ENCODE measurements at places on chromosomes 5 and 9.
A peak's percentile ranks its signal among the peaks of the same experiment; 100 is the strongest.

GRCh38 chr5:2303431-2304100, 420.8 kb upstream of the IRX4 start:
- H3K4me1 ChIP-seq: peaks cover 6% of the 10 kb centered on the region
- DNase-seq: no peak
- no peaks in the 10 kb centered on the region for H3K36me3 ChIP-seq
- H3K27me3 ChIP-seq: peaks cover 47% of the 10 kb centered on the region

- H3K4me3 ChIP-seq: no peak overlapping the region
- DNase-seq: no peak
- no peaks in the 10 kb centered on the region for H3K36me3 ChIP-seq
- no peaks in the 10 kb centered on the region for H3K27me3 ChIP-seq
These were observed 518.3 kb upstream of the ITGA1 start for GRCh38 chr5:52269401-52269800.

- H3K4me3 ChIP-seq: no peak overlapping the region
- no peak overlapping the region for H3K27ac ChIP-seq
- no peaks in the 10 kb centered on the region for H3K36me3 ChIP-seq
- no peaks in the 10 kb centered on the region for H3K27me3 ChIP-seq
These were observed 25.8 kb upstream of the TPD52L3 start for GRCh38 chr9:6302417-6302816.

- H3K27ac ChIP-seq: peak overlapping the region; percentile 87
- H3K4me1 ChIP-seq: peaks cover 44% of the 10 kb centered on the region
- DNase-seq: no peak
- no peaks in the 10 kb centered on the region for H3K36me3 ChIP-seq
- no peak overlapping the region for H3K4me3 ChIP-seq
These were observed 25.2 kb downstream of the CYFIP2 start for GRCh38 chr5:157290981-157291711.

- H3K4me1 ChIP-seq: no peaks in the 10 kb centered on the region
- H3K4me3 ChIP-seq: no peak overlapping the region
- no peaks in the 10 kb centered on the region for H3K36me3 ChIP-seq
- DNase-seq: no peak
- H3K27ac ChIP-seq: no peak overlapping the region
These were observed 60.4 kb downstream of the TRIM36 start for GRCh38 chr5:115109356-115109755.

DNA sequence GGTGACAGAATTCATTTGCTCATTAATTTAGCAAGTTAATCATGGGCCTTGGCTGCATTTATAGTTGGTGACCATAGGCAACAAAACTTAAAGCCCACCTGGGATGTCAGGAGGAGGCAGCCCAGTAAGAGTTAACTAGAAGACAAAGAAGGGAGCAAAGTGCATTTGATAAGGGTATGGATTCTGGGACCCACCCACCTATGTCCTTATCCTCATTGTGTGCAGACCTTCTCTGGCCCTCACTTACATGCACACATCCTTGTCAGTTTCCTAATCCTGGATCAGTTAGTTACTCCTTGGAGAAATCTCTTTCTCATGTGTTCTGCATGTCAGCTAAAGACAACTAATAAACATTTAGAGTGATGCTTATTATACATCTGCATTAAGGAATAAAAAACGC, 24.6 kb downstream of the MEF2C start:
- peaks cover 38% of the 10 kb centered on the region for H3K4me1 ChIP-seq
- no peak overlapping the region for H3K27ac ChIP-seq
- no peaks in the 10 kb centered on the region for H3K27me3 ChIP-seq

DNA sequence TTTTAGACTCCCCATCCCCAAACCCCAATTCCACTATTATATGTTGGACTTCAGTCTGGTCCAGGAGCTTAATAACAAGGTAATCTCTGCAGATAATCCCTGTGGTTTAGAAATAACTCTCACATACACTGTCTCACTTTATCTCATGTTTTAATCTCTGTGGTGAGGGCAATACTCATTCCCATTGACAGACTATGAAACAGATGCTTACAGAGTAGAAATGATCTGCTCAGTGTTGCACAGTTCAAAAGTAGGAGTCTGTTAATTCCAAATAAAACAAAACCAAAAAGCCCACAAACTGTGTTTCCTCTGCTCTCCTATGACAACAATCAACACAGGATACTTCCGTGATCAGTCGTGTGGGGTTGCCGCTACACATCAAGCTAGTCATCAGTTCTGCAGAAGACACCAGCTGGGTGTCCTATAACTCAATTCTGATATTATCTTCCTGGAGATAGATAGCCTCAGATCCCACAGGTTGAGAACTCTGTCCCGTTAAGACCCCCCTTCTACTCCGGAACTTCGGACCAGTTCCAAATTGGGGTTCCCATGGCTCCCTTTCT, 26.3 kb upstream of the FANCC start:
- no peak overlapping the region for H3K27ac ChIP-seq
- H3K27me3 ChIP-seq: peaks cover 44% of the 10 kb centered on the region
- H3K4me1 ChIP-seq: peaks cover 1% of the 10 kb centered on the region

DNA sequence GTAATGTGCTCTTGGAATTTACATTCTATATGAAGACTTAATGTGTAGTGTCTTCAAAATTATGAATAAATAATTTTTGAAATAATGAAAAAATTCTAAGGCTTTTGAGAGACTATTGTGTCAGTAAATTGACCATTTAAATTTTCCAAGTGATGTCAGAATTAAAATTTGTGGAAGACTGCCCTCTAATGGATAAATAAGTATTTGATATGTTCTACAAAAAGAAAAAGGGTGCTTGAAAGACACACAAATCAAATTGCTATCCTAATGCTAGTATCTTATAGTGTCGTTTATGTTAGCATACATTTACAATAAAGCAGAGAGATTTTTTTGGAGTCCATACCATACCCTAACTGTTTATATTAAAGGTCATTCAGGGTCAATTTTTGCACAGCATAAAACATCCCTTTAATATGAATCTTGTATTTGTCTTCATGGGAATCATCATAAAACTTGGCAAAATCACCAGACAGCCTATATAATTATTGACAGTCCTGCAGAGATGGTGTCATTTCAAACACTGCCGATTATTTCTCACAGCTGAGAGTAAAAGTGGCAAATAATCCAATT, 120.8 kb upstream of the SLC27A6 start:
- H3K27me3 ChIP-seq: no peaks in the 10 kb centered on the region
- H3K36me3 ChIP-seq: no peaks in the 10 kb centered on the region
- H3K27ac ChIP-seq: no peak overlapping the region
- no peak overlapping the region for H3K4me3 ChIP-seq

DNA sequence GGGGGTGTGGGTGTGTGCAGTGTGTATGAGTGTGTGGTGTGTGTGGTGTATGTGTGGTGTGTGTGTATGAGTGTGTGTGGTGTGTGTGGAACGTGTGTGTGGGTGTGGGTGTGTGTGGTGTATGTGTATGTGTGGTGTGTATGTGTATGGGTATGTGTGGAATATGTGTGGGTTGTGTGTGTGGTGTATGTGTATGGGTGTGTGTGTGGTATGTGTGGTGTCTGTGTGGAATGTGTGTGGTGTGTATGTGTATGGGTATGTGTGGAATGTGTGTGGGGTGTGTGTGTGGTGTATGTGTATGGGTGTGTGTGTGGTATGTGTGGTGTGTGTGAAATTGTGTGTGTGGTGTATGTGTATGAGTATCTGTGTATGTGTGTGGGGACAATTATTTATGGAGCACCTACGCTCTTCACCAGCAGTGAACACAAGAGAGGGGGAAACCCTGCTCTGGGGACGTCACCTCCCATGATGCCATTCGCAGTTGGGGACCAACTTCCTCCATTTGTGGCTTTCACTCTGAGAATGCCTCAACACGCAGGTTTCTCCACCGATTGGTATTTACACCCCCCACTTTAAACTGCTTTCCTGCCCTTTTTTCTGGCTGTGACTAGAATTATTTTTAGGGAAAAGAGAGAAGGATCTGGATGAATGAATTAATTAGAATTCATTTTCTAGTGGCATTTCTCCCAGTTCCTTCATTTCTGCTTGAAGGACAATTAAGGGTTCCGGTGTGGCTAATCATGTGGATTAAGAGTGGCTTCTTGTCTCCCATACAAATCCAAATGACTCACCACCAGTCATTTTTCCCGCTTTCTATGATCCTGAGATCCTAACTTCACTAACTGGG, 238.1 kb downstream of the ROR2 start:
- no peaks in the 10 kb centered on the region for H3K36me3 ChIP-seq
- H3K4me3 ChIP-seq: no peak overlapping the region
- no peak overlapping the region for H3K27ac ChIP-seq
- H3K27me3 ChIP-seq: peaks cover 9% of the 10 kb centered on the region

- peak overlapping the region; percentile 96 for H3K4me3 ChIP-seq
- no peaks in the 10 kb centered on the region for H3K36me3 ChIP-seq
- H3K4me1 ChIP-seq: peaks cover 59% of the 10 kb centered on the region
- DNase-seq: peak; percentile 20
These were observed 86.5 kb upstream of the TNFAIP8 start for GRCh38 chr5:119269061-119269944.

GRCh38 chr5:162393534-162393933, 326.0 kb downstream of the GABRG2 start:
- H3K4me1 ChIP-seq: no peaks in the 10 kb centered on the region
- no peak overlapping the region for H3K27ac ChIP-seq
- DNase-seq: no peak
- no peak overlapping the region for H3K4me3 ChIP-seq

DNA sequence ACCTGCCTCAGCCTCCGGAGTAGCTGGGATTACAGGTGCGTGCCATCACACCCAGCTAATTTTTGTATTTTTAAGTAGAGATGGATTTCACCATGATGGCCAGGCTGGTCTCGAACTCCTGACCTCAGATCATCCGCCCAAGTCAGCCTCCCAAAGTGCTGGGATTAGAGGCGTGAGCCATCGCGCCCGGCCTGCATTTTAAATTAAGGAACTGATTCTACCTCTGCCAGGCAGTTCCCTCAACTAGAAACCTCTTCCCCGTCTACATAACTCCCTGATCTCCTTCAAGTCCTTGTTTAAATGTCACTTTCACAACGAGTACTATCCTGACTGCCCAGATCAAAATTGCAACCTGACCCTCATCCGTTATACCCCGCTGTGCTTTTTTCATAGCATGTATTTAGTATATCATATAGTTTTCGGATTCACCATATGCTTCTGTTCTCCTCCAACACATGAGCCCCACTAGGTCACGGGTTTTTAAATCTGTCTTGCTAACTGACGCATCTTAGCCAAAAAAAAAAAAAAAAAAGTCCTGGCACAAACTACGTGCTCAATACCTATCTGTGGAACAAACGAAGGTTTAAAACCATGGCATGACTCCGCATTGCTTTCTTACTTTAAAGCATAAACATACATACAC, 858 bp upstream of the SOWAHA start:
- H3K4me3 ChIP-seq: peak overlapping the region; percentile 66
- no peak for DNase-seq
- H3K27me3 ChIP-seq: peaks cover 68% of the 10 kb centered on the region
- peaks cover 19% of the 10 kb centered on the region for H3K4me1 ChIP-seq

DNA sequence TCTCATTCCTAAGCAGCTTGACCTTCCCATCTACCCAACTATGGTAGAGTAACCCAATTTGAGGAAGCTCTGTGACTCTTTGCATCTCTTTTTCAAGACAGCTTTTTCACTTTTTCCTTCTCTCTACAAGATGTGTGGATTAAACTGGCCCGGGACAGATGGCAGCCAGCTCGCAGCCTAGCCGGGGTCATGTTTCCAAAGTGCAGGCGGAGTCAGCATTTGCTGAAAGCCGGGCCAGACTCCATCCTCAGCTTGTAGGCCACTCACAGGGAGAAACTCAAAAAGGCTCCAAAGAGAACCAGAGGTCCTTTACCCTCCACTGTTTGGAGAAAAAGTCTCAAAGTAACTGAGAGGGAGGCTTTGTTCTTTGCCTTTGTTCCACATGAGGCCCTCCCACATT, 286.8 kb upstream of the PANK3 start:
- no peak overlapping the region for H3K4me3 ChIP-seq
- H3K27ac ChIP-seq: no peak overlapping the region
- peaks cover 5% of the 10 kb centered on the region for H3K4me1 ChIP-seq
- no peaks in the 10 kb centered on the region for H3K27me3 ChIP-seq
- DNase-seq: no peak

DNA sequence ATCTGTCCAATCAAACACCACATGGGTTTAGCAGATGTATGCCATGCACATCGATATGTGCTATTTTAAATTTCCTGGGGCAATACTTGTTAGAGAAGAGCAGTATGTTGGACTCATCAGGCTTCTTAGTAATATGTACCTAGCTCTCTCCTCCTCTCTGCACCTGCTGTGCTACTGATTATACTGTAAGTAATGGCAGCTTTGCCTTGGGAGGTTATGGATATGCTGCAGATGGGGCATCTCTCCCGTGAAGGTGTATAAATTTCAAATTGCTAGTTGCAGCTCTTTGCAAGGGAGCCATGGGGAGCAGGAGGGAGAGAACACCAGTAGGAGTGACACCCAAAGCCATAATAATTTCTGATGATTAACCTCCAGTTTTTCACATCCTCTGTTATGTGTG, 101.5 kb downstream of the SPATA31D1 start:
- no peaks in the 10 kb centered on the region for H3K27me3 ChIP-seq
- no peak for DNase-seq
- no peak overlapping the region for H3K27ac ChIP-seq
- no peaks in the 10 kb centered on the region for H3K4me1 ChIP-seq
- no peaks in the 10 kb centered on the region for H3K36me3 ChIP-seq
- no peak overlapping the region for H3K4me3 ChIP-seq

- H3K27ac ChIP-seq: no peak overlapping the region
- no peaks in the 10 kb centered on the region for H3K4me1 ChIP-seq
- H3K27me3 ChIP-seq: no peaks in the 10 kb centered on the region
- H3K4me3 ChIP-seq: no peak overlapping the region
- no peaks in the 10 kb centered on the region for H3K36me3 ChIP-seq
These were observed 123.9 kb upstream of the FER start for GRCh38 chr5:108623826-108624225.

DNA sequence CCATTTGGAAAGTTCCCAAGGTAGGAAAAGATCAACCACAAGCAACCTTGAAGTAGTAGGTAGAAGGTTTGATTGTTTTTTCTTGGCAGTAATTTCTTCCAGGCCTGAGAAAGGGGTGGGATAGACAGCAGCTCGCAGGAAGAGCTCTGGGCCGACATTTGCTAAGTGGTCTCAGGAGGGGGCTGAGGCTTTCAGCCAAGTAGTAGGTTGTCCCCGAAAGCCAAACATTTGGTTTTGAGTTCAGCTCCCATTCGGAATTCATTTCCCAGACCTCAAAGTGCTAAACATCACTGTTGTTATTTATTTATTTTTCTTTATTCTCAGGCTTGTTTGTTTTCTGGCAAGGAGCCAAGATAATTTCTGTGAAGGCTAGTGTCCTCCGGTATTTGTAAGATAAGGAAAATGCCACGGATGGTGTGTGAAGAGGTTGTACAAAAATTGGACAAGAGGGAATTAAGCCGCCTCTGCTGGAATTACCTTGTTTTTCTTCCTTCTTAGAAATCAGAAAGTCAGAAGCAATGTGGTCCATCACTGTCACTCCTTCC, 112.1 kb downstream of the KIF4B start:
- H3K4me3 ChIP-seq: no peak overlapping the region
- no peak for DNase-seq
- no peaks in the 10 kb centered on the region for H3K36me3 ChIP-seq
- H3K27me3 ChIP-seq: no peaks in the 10 kb centered on the region
- no peaks in the 10 kb centered on the region for H3K4me1 ChIP-seq
- H3K27ac ChIP-seq: no peak overlapping the region

GRCh38 chr5:12865529-12865928, 961.3 kb upstream of the CTNND2 start:
- H3K27ac ChIP-seq: no peak overlapping the region
- no peaks in the 10 kb centered on the region for H3K4me1 ChIP-seq
- H3K4me3 ChIP-seq: no peak overlapping the region
- no peaks in the 10 kb centered on the region for H3K36me3 ChIP-seq
- no peaks in the 10 kb centered on the region for H3K27me3 ChIP-seq

- peaks cover 16% of the 10 kb centered on the region for H3K4me1 ChIP-seq
- no peak overlapping the region for H3K4me3 ChIP-seq
- DNase-seq: no peak
- no peak overlapping the region for H3K27ac ChIP-seq
- H3K36me3 ChIP-seq: peaks cover 17% of the 10 kb centered on the region
These were observed 120.7 kb downstream of the GIN1 start for GRCh38 chr5:102999191-102999590.

Data from left ventricle myocardium inferior (tissue), 1 donor.